ENCODE measurements at places on chromosomes 1 and 21. TPM values are rescaled to one million over a fixed set of nuclear protein-coding genes. Genes with fewer than 3 reads are reported as not detected.

Gene SPATA21
- polyA plus RNA-seq = 0.52 TPM

Gene HSD11B1
- 2.0 TPM for polyA plus RNA-seq

Gene GUCA2B
- not detected for polyA plus RNA-seq

GRCh38 chr1:29408831-29409605, 172.7 kb downstream of the PTPRU start:
- DNase-seq = no peak

DNA sequence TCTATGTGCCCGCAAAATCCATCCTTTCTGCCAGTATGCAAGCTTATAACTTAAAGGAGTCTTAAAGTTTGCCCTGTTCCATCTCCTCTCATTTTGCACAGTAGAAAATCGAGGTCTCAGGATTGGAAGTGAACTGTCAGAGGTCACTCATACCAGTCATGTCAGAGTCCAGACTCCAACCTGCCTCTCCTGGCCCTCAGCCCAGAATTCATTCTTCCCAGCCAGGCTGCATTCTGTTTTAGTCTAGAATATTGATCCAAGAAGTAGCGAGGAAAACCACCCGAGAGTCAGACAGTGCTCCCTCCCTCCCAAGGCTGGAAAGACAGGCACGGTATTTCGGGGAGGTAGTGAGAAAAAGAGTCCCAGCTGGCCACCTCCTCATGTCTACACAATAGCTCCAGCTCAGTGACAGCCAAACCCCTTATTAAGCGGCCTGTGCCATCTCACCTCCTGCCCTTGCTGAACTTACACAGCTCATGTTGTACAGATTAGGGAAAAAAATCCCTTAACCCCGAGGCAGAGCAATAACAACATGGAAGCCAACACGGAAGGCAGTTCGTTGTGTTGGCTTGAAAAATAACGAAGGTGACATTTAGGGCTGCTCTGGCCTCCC, 89.4 kb downstream of the OMA1 start:
- no peak for DNase-seq

DNA sequence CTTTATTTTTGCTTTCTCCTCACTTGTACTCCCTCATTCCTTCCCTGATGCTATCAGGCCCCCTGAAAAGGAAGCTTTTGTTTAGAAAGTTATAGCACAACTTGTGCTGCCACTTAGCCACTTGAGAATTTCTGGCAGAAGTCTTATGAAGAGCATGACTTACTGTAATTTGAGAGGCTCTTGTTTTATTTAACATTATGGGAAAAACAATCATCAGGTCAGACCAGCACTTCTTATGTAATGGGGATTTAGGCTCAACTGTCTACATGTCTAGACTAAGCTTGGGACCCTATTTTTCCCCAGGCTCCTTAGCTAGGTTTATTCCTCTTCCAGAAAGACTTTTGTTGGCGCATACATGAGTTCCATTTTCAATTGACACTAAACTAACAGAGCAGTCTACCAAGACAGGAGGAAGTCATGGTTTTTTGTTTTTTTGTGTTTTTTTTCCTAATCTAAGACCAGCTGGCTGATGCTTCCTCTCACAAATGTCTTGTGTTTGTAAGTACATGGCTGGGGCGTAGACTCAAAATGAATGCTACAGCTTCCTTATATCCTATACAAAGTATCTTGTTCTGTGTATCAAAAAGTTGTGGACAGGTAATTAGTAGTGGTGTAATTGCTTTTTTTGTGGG, 31.5 kb downstream of the TNFSF4 start:
- DNase-seq = no peak

DNA sequence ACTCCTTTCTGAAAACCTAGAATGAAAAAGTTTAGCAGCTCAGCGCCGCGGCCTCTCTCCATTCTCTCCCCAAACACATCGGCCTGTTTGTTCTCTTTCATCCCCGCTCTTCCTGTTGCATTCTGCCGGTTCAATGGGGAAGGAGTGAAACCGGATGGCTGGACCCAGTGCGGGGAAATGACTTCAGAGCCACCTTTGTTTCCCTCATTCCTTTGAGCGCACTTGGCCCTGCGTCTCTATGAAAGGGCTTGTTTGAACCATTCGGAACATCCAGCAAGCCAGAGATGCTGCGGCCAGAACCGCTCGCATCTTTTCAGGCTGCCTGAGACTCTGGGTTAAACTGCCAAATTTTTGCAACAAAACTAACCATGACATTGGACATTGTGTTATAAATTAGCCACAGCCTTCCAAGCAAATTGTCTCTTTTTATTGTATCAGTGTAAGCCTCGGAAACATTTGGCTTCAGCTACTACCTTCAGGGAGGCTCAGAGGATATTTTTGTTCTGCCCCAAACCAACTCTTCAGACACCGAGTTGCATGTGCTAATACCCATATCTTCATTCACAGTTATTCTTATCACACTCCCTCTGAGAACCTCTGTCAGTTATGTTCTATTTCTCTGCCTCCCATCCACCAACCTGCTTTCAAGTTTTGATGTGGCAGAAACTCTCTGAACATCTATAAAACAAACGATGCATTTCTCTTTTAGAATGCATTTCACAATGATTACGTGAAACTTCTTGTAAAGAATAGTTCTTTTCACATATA, 5.1 kb upstream of the OLIG1 start:
- DNase-seq = no peak

DNA sequence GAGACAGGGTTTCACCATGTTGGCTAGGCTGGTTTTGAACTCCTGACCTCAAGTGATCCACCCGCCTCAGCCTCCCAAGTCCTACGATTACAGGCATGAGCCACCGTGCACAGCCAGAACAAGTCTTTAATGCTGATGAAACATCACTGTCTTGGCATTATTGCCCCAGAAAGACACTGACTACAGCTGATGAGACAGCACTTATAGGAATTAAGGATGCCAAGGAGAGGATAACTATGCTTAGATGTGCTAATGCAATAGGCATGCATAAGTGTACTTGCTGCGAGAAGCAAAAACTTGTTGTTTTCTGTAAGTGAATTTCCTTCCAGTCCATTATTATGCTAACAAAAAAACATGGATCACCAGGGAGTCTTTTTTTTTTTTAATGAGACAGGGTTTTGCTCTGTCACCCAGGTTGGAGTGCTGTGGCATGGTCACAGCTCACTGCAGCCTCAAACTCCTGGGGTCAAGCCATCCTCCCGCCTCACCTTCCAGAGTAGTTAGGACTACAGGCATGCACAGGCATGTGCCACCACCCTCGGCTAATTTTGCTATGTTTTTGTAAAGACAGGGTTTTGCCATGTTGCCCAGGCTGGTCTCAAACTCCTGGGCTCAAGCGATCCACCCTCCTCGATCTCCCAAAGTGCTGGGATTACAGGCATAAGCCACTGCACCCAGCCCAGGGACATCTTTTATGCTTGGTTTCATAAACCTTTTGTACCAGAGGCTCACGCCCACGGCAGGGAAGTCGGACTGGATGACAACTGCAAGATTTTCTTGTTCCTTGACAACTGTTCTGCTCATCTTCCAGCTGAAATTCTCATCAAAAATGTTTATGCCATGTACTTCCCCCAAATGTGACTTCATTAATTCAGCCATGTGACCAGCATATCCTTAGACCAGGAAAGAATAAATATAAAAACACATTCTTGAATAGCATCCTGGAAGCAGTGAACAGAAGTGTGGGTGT, 23.1 kb downstream of the RHEX start:
- no peak for DNase-seq

DNA sequence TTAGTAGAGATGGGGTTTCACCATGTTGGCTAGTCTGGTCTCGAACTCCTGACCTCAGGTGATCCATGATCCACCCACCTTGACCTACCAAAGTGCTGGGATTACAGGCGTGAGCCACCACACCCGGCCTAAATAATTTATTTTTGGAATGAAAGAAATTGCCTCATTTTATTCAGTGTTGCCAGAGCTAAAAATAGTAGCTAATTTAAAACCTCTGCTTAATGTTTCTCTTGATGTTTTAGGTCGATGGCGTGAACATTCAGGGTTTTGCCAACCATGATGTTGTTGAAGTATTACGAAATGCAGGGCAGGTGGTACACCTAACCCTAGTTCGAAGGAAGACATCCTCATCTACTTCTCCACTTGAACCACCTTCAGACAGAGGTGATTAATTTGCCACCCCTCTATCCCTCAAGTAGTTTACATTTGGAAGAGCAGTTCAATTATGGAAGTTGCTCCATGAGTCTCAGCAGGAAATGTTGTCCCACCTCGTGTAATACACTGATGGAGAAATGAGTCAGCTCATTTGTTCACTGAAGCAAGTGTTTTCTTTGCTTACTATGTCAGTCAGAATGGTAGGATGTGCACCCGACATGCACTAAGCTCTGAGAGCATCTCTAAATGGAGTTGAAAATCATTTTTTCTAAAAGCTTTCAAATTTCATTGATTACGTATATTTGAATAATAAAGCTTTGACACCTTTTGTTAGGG, 54.9 kb downstream of the PATJ start:
- no peak for DNase-seq

- DNase-seq = peak; percentile 61
Observed at GRCh38 chr1:212234431-212235395, 50.5 kb upstream of the PPP2R5A start.

Gene C8B
- not detected for polyA plus RNA-seq

Gene DNALI1
- 2.1 TPM for polyA plus RNA-seq

- DNase-seq = no peak
Observed at GRCh38 chr1:89771991-89772560, 48.8 kb upstream of the LRRC8D start.

DNA sequence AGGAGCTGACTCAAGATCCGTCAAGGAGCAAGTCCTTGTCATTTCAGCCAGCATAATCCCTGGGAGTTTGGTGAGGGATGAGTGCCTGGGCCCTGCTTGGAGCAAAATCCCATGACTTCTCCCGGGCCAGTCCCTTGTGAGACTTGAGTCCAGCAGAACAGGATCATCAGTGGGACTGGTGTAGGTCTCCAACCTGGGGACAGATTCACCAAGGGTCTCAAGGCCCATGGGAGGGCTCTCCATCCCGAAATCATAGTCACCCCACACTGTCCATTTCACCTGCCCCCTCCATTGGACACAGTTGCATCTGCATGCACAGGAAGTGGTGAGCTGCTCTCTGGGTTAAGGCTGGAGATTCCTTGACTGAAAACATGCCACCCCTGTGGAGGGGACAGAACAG, 178.2 kb downstream of the FOXD2 start:
- DNase-seq = no peak

Gene SERPINC1
- polyA plus RNA-seq = not detected

- DNase-seq = no peak
Observed at GRCh38 chr1:205804605-205805004, 8.4 kb downstream of the SLC41A1 start.

DNA sequence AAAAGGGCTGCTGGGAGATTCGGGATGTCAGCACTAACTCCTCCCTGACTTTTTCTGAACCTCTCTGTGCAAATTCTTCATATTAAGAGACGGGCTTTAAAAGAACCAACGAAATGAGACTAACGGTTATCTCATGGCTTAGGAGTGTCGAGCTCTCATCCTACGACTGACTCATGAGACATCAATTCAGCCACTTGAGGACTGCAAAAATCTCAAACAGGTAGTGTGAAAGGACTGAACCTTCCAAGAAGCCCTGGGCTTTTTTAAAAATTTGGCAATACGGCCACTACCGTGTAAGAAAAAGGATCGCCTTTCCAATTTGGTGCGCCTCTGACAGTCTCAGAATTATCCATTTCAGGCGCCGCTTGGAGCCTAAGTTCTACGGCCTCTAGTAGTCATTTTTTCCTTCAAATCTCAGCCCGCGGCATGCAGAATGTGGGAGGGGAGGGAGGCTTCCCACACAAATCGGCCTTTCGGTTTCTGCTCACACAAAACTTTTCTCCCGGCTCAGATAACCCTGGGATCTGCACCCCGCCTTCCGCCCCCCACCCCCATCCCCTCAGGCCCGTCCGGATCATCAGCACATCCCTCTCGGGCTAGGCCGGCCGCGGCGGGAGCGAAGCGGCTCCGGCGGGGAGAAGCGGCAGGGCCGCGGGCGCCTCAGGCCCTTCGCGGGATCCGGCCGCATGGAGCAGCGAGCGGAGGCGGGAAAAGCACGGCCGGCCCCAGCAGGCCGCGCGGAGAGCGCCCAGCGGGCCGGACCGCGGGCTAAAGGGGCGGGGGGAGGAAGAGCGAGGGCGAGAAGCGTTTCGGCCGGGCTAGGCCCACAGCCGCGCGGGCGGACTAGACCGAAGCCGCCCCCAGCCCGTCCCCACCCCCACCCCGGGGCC, 618 bp downstream of the HNRNPR start:
- no peak for DNase-seq

GRCh38 chr1:231666220-231666936, 39.8 kb downstream of the DISC1 start:
- no peak for DNase-seq

GRCh38 chr1:117531222-117531621, 74.6 kb upstream of the TENT5C start:
- DNase-seq = no peak

DNA sequence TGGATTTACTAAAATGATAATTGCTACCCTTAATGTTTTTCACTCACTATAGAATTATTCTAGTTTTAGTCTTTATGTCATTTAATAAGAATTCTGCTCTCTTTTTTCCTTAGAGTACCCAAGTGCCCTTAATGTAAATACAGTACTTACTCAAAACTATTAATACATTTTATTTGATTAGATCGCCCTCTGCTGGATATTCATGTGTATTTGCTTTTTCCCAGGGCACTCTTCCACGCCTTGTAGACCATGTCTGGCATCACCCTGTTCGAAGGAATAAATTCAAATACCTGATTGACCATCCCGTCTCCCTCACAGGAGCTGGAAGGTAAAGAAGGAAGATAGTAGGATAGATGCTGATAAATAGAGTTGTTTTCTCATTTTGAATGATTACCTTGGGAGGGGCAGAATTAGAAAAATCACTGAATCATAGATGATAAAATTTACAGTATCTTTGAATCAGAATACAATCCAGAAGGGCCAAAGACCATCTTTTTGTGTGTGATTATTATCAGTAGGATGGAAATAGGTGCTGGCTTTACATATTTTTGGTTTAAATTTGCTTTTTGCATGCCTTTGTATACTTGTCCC, 4.1 kb downstream of the AXDND1 start:
- DNase-seq = no peak

GRCh38 chr1:226216056-226216455, 7.4 kb upstream of the MIXL1 start:
- no peak for DNase-seq

GRCh38 chr1:6635910-6636760, 11.5 kb downstream of the THAP3 start:
- no peak for DNase-seq

DNA sequence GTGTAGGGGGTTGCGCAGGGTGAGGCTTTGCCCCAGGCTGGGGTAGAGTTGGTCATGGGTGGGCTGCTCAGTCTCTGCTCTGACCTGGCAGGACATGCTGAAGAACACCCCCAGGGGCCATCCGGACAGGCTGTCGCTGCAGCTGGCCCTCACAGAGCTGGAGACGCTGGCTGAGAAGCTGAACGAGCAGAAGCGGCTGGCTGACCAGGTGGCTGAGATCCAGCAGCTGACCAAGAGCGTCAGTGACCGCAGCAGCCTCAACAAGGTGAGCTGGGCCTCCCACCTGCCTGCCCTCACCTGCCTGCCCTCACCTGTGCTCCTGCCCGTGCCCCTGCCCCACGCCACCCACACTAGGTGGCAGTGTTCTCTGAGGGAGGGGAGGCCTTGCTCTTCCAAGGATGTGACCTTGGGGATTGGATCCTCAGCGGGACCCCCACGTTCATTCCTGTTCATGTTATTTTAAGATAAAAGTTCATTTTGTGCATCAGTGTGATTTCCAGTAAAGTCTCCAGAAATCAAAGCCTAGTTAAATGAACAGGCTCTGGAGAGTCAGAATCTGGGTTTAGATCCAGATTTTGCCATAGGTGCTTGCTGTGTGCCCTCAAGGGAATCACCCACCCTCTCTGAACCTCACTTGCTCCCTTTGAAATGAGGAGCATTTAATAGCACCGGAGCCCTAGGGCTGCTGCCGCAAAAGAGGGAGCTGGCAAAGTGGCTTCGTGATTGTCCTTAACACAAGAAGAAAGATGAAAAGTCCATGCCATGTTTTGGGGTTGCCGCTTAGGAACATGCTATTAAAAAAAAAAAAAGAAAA, 87.9 kb downstream of the ARHGEF10L start:
- no peak for DNase-seq

Gene NRIP1
- polyA plus RNA-seq = 30.3 TPM

Measured in psoas muscle (tissue), 8 donors.